ENCODE measurements at places on chromosomes 7 and 10. TPM values are rescaled to one million over a fixed set of nuclear protein-coding genes. Genes with fewer than 3 reads are reported as not detected.

NKX2-3 gene
- 0.15 TPM for total RNA-seq

NUTM2B gene
- 0.31 TPM for total RNA-seq

CREB3L2 gene
- total RNA-seq: 22.7 TPM

TYW1B gene
- 2.3 TPM for total RNA-seq

NHLRC2 gene
- 47.3 TPM for total RNA-seq

EDRF1 gene
- total RNA-seq: 36.3 TPM

EPO gene
- not detected for total RNA-seq

CALML5 gene
- not detected for total RNA-seq

PLCE1 gene
- 39.7 TPM for total RNA-seq

GRCh38 chr7:20164425-20165145 lies 52.6 kb downstream of the MACC1 start:
- DNase-seq: no peak

DNA sequence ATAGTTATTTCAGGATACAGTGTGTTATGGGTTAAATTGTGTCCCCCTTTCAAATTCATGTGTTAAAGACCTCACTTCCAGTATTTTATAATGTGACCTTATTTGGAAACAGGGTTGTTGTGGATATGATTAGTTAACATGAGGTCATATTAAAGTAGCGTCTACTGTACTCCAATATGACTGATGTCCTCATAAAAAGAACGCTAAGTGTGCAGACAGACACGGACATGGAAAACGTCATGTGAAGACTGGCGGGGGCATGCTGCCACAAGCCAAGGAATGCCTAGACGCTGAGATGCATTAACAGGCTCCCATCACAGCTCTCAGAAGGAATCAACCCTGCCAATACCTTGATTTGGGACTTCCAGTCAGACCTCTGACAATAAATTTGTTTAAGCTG lies 1.5 kb upstream of the WDR37 start:
- no peak for DNase-seq

DNA sequence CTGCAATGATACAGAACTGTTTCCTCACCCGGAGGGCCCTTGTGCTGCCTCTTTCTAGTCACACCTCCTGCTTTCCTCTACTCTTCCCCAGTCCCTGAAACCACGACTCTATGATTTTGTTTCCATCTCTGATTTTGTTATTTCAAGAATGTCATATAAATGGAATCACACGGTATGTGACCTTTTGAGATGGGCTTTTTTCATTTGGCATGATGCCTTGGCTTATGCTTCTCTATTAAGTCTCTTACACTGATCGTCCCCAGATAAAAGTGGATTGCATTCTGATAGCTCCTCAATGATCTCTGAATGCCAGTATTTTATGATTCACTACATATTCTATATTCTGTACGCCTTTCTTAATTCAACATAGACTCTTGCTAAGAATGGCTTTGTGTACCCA lies 78.2 kb downstream of the GALNT11 start:
- DNase-seq: no peak

GRCh38 chr7:73612598-73613269 lies 11.6 kb downstream of the MLXIPL start:
- DNase-seq: no peak

DNA sequence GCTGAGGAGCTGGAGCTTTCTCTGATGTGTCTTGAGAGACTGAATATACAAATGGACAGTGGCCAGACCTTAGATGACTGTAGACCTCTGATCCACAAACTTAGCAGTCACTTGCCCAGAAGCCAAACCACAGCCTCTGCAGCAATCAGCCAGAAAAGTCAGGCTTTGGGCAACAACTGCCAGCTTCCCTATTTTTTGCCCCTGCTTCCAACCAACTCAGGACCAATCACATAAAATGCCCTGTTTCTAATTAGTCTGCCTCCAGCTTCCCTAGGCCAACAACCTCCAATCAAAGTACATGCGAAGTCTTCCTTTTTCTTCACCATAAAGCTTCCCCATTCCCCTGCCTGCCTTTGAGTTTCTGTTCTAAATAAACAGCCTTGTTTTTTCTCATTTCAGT lies 37.8 kb upstream of the CACUL1 start:
- DNase-seq: no peak

- no peak for DNase-seq
These were observed 16.5 kb downstream of the TFPI2 start for GRCh38 chr7:93873998-93874574.

GRCh38 chr7:748446-748845 lies 21.4 kb upstream of the PRKAR1B start:
- no peak for DNase-seq

GRCh38 chr7:107150375-107151073 lies 18.3 kb upstream of the HBP1 start:
- no peak for DNase-seq

DNA sequence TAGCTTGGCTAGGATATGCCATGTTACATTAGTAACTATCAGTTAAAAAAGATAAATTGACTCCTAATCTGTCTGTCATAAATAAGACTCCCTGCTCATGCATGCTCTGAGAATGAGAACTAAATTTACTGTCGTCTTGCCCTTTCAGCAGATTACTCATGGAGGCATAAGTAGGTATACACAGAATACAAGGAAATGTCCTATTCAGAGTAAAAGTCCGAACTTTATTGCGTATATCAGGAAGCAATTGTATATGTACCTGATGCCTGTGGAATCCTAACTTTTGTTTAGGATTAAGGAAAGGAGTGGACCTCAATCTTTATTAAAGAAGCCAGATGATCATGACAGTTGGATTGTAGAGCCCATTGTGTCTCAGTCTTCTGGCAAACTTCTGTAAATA lies 118.6 kb downstream of the THSD7A start:
- no peak for DNase-seq

GRCh38 chr10:91367127-91367531 lies 43.0 kb upstream of the HECTD2 start:
- no peak for DNase-seq

GRCh38 chr10:12502526-12503274 lies 153.4 kb downstream of the CAMK1D start:
- DNase-seq: no peak

- DNase-seq: no peak
These were observed 393.8 kb downstream of the EXOC4 start for GRCh38 chr7:133646472-133647315.

GRCh38 chr7:122383934-122384333 lies 79.4 kb upstream of the FEZF1 start:
- DNase-seq: no peak

GRCh38 chr7:4486907-4487306 lies 195.2 kb upstream of the FOXK1 start:
- no peak for DNase-seq

GRCh38 chr10:102615361-102615760 lies 28.9 kb upstream of the TRIM8 start:
- no peak for DNase-seq

Data from Panc1 (cell line).